ENCODE measurements at places on chromosomes 1 and 21. TPM values are rescaled to one million over a fixed set of nuclear protein-coding genes. Genes with fewer than 3 reads are reported as not detected.

The PLPPR5 gene
- not detected for total RNA-seq

The RAB3B gene
- total RNA-seq: 20.6 TPM

- H3K4me3 ChIP-seq: no peak overlapping the region
- H3K4me1 ChIP-seq: no peaks in the 10 kb centered on the region
- H3K36me3 ChIP-seq: no peaks in the 10 kb centered on the region
- no peak overlapping the region for H3K27ac ChIP-seq
- H3K27me3 ChIP-seq: peaks cover 6% of the 10 kb centered on the region
These were observed 307.6 kb upstream of the PLXNA2 start for GRCh38 chr1:208551633-208552320.

The SMIM1 gene
- total RNA-seq: not detected

DNA sequence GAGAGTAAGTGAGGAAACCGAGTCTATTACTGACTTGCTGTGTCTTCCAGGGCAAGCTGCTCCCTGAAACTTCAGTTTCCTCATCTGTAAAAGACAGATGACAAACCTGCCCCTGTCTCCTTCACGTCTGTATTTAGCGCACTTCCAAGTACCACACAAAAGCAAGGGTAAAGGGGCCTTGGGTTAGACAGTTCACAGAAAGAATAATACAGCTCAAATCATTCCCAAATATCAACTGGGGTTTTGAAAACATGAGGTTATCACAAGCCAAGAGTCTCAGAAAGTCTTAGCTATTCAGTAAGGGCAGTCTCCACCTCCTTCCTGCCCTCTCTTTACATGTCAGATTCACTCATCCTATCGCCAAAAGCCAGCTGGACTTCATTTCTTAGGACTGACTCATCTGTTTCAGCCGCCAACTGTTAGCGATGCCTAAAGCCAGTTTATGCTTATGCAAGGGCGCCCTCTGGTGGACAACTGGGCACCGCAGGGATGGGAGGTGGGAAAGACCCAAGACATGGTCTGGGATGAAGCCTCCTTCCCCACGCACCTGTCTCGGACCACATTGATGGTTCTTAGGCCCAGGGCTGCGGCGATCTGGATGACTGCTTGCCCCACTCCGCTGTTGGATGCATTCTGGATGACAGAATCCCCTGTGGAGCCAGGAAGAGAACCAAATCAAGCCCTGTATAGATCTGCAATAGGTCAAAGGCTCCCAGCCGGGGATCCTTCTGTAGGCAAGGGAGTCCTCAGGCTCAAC lies 21.1 kb upstream of the SRSF4 start:
- no peaks in the 10 kb centered on the region for H3K27me3 ChIP-seq
- no peak overlapping the region for H3K4me3 ChIP-seq

The LIN28A gene
- total RNA-seq: not detected

The RBM34 gene
- 264 TPM for total RNA-seq

DNA sequence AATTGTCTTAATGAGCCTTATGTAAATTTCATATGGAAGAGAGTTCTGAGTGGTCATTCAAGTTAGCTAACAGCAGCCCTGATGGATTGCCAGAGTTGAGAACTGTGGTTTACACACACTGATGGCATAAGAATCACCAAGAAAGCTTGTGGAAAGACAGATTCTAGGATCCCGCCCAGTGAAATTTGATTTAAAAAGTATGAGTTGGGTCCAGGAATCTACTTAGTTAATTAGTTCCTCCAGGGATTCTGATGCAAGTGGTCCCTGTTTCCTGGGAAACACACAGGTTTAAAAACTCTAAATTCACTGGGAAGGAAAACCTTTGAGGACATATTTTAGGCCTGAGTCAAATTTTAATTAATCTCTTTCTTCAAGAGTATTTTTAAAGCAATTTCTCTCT lies 144.3 kb downstream of the NTPCR start:
- no peak overlapping the region for H3K27ac ChIP-seq
- H3K27me3 ChIP-seq: no peaks in the 10 kb centered on the region
- H3K4me3 ChIP-seq: no peak overlapping the region
- H3K36me3 ChIP-seq: no peaks in the 10 kb centered on the region
- DNase-seq: no peak

DNA sequence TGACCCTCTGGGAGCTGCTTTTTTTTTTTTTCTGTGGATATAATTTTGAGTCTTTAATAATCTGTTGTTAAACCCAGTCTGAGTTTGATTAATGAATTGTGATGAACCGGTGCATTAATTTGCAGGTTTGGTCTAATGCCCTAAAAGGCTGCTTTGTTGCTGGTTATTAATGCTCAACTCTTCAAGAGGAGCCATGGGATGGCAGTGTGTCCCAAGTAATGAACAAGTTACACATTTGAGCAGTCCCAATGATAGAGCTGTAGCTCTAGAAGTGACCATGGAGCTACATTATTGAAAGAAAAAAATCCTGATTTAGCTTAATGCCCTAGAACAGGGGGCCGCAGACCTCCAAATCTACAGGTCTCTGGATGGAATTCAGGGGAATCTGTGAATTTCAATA lies 53.1 kb downstream of the RWDD3 start:
- no peak overlapping the region for H3K27ac ChIP-seq
- no peaks in the 10 kb centered on the region for H3K4me1 ChIP-seq
- DNase-seq: no peak
- H3K27me3 ChIP-seq: no peaks in the 10 kb centered on the region
- no peaks in the 10 kb centered on the region for H3K36me3 ChIP-seq
- H3K4me3 ChIP-seq: no peak overlapping the region

DNA sequence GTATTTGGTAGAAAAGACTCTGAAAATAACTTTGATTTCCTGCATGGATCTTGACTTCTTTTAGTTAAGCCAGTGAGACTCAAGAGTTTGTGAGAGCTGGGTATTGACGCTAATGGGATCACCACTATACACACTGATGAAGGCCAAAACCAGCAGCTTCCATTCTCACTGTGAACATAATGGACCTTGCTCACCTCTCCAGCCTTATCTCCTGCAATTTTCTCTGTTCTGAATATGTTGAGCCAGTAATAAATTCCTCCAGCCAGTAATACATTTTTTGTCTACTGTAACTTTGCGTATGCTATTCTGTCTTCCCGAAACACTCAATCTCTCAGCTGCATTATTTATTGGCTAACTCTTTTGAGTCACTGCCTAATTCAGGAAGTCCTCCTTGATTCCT lies 111.6 kb upstream of the PPP2R5A start:
- 0 out of 2 replicates have a peak, but pooled peaks cover 2% of the 10 kb centered on the region for H3K27me3 ChIP-seq
- no peak for DNase-seq
- no peaks in the 10 kb centered on the region for H3K36me3 ChIP-seq

GRCh38 chr1:61370177-61370912 lies 288.0 kb downstream of the NFIA start:
- no peaks in the 10 kb centered on the region for H3K36me3 ChIP-seq
- H3K4me3 ChIP-seq: no peak overlapping the region
- no peaks in the 10 kb centered on the region for H3K27me3 ChIP-seq
- no peak overlapping the region for H3K27ac ChIP-seq
- no peak for DNase-seq

- H3K4me3 ChIP-seq: no peak overlapping the region
- no peaks in the 10 kb centered on the region for H3K27me3 ChIP-seq
- peaks cover 13% of the 10 kb centered on the region for H3K4me1 ChIP-seq
- H3K27ac ChIP-seq: no peak overlapping the region
- DNase-seq: no peak
These were observed 52.2 kb upstream of the PRDX6 start for GRCh38 chr1:173424782-173425407.

GRCh38 chr1:230463326-230463725 lies 37.2 kb upstream of the PGBD5 start:
- H3K4me1 ChIP-seq: no peaks in the 10 kb centered on the region
- no peak overlapping the region for H3K27ac ChIP-seq
- H3K36me3 ChIP-seq: no peaks in the 10 kb centered on the region
- DNase-seq: no peak

DNA sequence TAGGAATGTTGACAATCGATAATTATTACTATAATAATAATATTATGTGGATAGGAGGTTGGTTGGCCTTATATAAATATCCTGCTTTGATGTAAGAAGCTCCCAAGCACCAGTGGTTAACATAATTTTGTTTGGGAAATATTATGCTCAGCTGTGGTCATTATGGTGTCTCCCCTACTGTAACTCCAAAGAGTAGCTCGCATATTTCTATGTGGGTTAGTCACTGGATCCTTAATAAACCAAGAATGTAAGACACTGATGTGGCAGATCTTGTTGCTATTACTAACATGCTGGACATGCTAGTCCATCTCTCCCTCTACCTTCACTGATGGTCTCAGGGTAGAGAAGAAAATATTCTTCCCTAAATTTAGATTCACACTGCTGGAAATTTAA lies 79.2 kb upstream of the RALGPS2 start:
- no peaks in the 10 kb centered on the region for H3K27me3 ChIP-seq
- DNase-seq: peak; percentile 9
- H3K4me3 ChIP-seq: no peak overlapping the region

DNA sequence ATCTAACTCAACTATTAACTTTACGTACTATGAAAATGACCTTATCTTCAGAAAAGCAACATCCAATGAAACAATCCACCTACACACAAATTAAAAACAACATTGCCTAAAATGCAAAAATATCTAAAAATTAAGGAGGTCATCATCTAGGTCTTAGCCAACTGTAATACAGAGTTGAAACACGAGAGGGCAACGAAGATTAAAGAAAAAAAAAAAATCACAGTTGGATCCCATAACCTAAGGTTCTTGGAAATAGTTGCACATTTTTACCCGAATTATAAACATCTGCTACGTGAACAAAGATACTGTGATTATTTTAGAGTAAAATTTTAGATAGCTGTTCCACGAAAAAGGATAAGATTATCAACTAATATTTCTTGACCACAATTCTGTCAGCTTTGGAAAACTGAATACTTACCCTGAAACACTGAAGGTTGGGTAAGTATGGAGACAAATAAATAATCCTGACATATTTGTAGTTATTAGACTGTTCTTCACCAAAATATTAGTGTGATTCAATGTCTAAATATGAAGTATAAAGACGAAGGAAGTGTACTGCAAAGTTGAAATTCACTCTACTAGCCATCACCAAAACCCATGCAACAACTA lies 88.0 kb upstream of the AK4 start:
- H3K27ac ChIP-seq: no peak overlapping the region
- peak; percentile 18 for DNase-seq
- peaks cover 15% of the 10 kb centered on the region for H3K27me3 ChIP-seq
- H3K4me3 ChIP-seq: no peak overlapping the region
- H3K4me1 ChIP-seq: no peaks in the 10 kb centered on the region
- no peaks in the 10 kb centered on the region for H3K36me3 ChIP-seq

The FCRL5 gene
- total RNA-seq: not detected

GRCh38 chr1:91778964-91779363 lies 107.0 kb downstream of the TGFBR3 start:
- no peak for DNase-seq
- peaks cover 35% of the 10 kb centered on the region for H3K4me1 ChIP-seq
- H3K4me3 ChIP-seq: no peak overlapping the region
- no peaks in the 10 kb centered on the region for H3K27me3 ChIP-seq

The AK5 gene
- total RNA-seq: 1.4 TPM

The GNG12 gene
- total RNA-seq: 330 TPM

- no peaks in the 10 kb centered on the region for H3K27me3 ChIP-seq
- no peak overlapping the region for H3K4me3 ChIP-seq
- DNase-seq: peak; percentile 37
- no peak overlapping the region for H3K27ac ChIP-seq
- H3K36me3 ChIP-seq: no peaks in the 10 kb centered on the region
These were observed 494.7 kb downstream of the SMYD3 start for GRCh38 chr1:246012341-246012740.

DNA sequence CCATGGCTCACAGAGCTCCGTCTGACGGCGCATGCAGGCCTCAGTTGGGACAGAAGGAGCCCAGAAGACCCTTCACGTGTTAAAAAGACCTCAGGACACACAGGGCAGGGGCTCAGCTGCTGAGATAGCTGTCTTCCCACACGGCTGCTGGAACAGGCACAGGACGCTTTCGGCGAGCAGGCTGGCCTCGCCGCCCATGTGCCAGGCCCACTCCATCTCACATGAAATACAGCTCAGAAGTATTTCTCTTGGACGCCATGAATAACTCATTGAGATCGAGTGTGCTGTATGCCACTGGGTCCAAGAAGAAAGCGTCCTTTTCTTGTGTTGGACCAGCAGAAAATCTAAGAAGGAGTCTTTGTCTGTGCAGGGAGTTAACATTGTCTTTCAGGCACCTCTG lies 69.6 kb downstream of the SIM2 start:
- H3K36me3 ChIP-seq: no peaks in the 10 kb centered on the region
- no peaks in the 10 kb centered on the region for H3K27me3 ChIP-seq
- H3K4me1 ChIP-seq: peaks cover 19% of the 10 kb centered on the region
- no peak overlapping the region for H3K4me3 ChIP-seq
- no peak for DNase-seq
- no peak overlapping the region for H3K27ac ChIP-seq

GRCh38 chr1:12081648-12082396 lies 18.7 kb downstream of the TNFRSF8 start:
- H3K27me3 ChIP-seq: no peaks in the 10 kb centered on the region
- no peaks in the 10 kb centered on the region for H3K4me1 ChIP-seq
- no peak overlapping the region for H3K27ac ChIP-seq
- DNase-seq: no peak
- H3K4me3 ChIP-seq: no peak overlapping the region
- H3K36me3 ChIP-seq: no peaks in the 10 kb centered on the region

The MARK1 gene
- not detected for total RNA-seq

GRCh38 chr1:91498035-91498434 lies 2.6 kb upstream of the CDC7 start:
- peaks cover 18% of the 10 kb centered on the region for H3K4me1 ChIP-seq
- H3K36me3 ChIP-seq: no peaks in the 10 kb centered on the region
- no peaks in the 10 kb centered on the region for H3K27me3 ChIP-seq
- no peak overlapping the region for H3K4me3 ChIP-seq
- H3K27ac ChIP-seq: no peak overlapping the region
- DNase-seq: no peak

DNA sequence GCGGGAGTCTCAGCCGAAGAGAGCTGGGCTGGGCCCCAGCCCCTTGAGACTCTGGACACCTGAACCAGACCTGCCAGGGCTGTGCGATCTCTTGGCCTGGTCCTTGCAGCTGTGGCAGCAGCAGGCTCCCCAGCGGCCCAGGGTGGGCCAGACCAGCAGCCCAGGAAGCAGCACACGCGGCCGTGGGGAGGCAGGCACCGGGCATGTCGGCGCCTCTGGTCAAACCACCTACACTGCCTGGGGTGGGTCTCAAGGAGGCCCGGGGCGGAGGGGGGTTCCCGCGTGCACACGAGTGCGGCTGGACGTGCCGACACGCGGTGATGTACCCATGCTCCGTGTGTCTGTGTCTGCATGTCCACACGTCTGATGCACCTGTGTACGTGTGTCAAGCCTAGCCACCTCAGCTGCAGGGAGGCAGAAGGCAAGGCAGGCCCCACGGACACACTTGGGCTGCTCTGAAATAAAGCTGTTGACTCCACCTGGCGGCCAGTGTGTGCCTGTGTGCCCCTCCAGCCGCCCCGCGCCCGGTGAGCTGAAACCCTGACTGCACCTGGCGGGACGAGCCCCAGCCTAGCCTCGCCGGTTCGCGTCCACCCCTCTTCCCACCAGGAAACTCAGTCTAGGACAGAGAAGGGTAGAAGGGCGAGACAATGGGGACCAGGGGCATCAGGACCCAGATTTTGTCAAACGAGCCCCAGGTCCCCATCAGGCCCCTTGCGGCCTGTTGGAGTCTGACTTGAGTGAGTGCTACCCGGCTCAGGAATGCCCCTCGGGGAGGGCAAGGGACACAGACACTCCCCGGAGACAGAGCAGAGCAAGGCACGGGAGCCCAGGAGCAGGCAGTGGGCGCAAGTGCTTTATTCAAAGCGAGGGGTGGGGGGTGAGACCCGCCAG lies 11.6 kb downstream of the SCNN1D start:
- H3K36me3 ChIP-seq: peaks cover 38% of the 10 kb centered on the region
- peak; percentile 51 for DNase-seq
- H3K27ac ChIP-seq: no peak overlapping the region
- H3K4me3 ChIP-seq: no peak overlapping the region
- H3K27me3 ChIP-seq: no peaks in the 10 kb centered on the region

Data from SJSA1 (cell line).